ENCODE measurements at places on chromosomes 4 and X.

DNA sequence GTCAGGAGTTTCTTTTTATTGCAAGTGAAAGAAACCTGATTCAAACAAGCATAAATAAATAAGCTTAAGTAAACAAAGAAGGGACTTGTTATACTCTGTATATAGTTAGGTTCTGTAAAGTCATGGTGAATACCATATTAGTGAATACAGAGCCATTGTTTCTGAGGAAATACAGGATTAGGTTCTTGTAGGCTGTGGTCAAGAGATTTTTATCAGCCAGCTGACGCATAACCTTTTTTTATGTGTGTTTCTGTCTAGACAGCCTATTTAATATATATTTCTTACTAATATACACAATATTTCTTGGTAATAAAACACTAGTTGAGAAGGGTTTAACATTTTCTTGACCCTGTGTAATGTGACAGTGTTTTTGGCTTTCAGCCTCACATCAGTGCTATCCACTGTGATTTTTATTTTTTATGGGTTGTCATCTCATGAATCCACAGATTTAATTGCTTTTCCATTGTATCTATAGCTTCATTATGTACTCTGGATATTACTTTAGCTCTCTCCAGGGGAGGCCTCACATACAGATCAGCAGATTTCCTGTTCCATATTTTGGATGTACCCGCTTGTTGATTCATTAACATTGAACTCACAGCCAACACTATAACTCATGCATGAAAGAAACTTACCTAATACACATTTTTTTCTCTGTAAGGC is 8.0 kb downstream of the HERC3 start:
- DNase-seq: no peak

DNA sequence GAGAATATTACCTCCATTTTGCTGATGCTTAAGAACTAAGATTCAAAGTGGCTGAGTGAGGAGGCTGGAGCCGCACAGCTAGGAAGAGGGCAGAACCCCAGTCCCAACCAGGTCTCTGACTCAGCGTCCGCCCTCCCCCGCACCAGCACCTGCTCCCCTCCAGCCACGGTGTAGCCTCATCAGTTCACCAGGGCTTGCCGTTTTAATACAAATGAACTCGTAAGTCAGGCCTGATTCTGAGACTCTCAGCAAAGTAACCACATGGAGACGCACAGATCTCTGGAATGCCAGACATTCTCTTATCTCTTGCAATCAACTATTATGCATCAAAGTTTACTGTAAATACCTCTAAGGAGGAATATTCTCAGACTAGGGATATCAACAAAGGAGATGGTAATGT is 52.4 kb downstream of the ENPP6 start:
- no peak for DNase-seq

- DNase-seq: no peak
These were observed 14.6 kb upstream of the ZNF630 start for GRCh38 chrX:48086082-48086481.

- no peak for DNase-seq
These were observed 171.8 kb upstream of the PACRGL start for GRCh38 chr4:20528508-20528907.

- DNase-seq: no peak
These were observed 568 bp downstream of the FHDC1 start for GRCh38 chr4:152936446-152937335.

GRCh38 chrX:149274516-149275105 is 230.5 kb downstream of the IDS start:
- no peak for DNase-seq

- no peak for DNase-seq
These were observed 702.5 kb downstream of the ARAP2 start for GRCh38 chr4:35541888-35542213.

DNA sequence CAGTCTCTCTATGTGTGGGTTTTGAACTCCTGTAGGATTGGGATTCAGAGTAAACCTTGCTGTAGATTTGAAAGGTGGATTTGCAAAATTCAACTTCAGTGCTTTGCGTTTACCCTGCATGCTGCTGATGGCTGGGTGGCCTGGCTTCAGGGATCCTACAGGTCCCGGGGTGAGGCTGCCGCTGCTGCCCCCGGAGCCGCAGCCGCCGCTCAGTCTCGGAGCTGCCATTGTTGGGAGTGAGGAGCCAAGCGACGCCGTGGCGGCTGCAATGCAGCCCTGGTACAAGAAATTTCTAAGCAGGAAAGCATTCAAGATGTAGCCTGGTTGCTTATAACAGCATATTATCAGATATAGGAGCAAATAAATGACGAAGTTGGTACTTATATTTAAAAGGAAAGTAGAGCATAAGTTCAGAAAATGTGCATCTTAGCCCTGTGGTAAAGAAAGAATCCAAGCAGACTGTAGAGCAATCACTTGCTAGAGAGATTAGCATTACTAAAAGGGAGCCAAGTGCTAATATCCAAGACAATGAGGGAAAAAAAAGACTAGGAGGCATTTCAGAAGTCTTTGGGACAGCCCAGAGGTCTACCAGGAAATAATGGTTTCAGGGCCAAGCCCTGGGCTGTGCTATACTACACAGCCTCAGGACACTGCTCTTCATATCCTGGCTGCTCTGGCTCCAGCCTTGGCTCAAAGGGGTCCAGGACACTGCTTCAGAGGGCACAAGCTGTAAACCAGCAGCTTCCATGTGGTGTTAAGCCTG is 36.9 kb upstream of the CHIC1 start:
- no peak for DNase-seq

DNA sequence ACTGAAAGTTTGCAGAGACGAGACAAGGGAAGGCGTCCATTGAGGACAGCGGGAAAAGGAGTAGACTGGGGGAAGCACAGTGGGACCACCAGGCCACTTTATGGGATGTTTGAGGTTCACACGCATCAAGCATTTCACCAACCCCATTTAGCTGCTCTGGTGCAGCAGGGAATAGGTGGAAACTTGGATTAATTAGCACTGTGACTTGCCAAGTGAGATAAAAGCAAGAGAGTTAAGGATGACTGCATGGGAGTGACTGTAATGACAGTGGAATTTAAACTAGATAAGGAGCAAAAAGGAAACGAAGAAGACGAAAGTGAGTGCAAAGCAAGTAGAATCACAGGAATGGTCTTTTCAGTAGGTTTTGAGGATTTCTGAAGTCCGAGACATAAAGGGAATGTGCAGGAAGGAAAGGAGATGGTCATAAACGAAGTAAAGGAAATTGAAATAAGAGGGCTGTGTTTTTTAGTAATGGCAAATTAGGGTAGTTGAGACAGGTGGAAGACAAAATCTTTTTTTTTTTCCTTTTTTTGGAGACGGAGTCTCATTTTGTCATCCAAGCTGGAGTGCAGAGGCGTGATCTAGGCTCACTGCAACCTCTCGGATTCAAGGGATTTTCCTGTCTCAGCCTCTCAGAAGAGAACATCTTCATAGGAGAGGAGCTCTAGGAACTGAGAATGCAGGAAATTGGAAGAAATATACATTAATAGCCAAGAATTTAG is 119.0 kb upstream of the MAP9 start:
- no peak for DNase-seq

GRCh38 chrX:154002215-154002719 is 17.4 kb downstream of the IRAK1 start:
- DNase-seq: no peak

- no peak for DNase-seq
These were observed 3.1 kb upstream of the TCEAL5 start for GRCh38 chrX:103279624-103280023.

Data from stimulated activated CD4-positive, alpha-beta T cell treated with anti-CD3 and anti-CD28 coated beads, TNF-alpha, amount 100 ng/mL, for 48 hours (primary cell).